ENCODE measurements at places on chromosomes 16 and 17.
A peak's percentile ranks its signal among the peaks of the same experiment; 100 is the strongest.

DNA sequence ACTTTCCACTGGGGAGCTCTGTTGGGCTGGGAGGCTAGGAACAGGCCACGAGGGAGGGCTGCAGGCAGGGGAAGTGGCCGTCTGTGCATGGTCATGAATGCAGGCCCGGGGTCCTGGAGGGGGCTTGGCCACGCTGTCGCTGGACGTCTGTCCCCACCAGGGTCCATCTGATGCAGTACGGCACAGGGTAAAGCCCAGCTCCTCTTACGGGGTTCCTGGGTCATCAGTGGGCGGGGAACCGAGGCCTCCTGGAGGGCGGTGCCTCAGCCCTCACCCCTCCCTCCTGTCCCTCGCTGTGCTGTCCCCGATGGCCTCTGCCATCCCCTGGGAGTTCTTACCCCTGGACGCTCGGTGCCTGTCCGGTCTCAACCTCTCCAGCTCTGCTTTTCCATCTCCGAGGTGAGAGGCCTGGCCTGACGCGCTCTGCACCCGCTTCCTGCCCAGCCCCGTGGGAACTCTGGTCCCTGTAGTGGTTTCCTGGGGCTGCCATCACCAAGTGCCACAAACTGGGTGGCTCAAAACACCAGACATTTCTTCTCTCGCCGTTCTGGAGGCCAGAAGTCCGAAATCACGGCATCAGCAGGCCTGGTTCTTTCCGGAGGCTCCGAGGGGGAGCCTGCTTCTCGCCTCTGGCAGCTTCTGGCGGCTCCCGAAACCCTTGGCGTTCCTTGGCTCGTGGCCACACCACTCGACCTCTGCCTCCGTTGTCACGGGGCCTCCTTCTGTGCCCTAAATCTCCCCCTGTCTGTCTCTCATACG is 182.8 kb downstream of the SEC14L1 start:
- no peak for DNase-seq

- no peak for DNase-seq
These were observed 4.1 kb downstream of the HS3ST6 start for GRCh38 chr16:1914084-1914608.

- no peak for DNase-seq
These were observed 9.0 kb downstream of the NOG start for GRCh38 chr17:56602292-56603130.

DNA sequence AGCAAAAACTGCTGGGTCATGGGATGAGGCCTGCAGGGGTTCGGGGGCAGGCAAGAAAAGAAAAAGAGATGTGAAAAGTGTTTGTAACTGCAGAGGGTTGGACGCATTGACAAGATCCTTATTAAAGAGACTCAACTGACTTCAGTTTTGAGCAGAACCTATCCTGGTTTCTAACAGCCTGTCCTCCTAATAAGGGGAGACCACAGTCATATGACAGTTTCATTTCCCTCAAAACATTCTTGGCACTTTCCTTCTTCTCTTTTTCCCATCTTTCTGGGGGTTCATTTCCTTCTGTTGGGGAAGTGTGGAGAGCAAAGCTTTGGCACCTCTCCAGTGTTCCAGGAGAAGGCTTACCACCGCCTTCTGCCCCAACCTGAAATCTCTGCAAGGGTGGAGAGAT is 118.5 kb downstream of the MAF start:
- DNase-seq: no peak

DNA sequence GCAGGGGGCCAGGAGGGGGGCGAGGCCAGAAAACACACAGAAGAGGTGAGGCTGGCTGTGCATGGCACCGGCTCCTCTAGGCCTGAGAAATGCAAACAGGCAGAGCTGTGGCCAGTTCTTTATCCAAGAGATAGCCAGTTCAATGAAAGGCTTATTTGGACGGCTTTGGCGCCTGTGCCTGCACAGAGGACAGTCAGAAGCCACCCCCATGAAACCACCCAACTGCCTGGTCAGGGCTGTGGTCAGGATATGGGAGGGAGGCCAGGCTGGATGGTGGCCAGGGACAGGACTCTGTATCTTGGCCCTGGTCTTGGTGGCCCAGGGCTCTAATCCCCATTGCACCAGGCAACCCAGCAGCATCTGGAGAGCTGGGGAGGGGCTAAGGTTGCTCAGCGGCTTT is 24.5 kb upstream of the GPRC5C start:
- DNase-seq: no peak

DNA sequence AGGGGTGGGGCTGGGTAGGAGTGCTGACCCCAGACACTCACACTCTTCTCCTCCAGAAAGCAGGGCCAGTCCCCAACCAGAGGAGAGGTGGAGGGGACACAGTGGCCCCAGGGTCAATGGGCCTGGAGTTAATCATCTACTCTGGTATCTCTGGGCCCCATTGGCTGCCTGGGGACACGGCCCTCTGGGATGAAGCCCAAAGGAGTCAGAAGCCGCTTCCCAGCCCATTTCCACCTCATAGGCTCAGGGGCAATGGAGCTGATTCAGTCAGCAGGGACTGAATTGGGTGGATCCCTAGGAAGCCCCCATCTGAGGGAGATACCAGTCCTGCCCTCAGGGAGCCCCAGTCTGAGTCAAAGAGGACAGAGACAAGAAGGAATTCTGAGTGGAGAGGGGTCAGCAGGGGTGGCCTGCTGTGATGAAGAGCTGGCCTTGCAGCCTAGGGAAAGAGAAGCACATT is 2.9 kb upstream of the NAGS start:
- DNase-seq: no peak

- no peak for DNase-seq
These were observed 257.1 kb downstream of the FTO start for GRCh38 chr16:53960954-53961616.

DNA sequence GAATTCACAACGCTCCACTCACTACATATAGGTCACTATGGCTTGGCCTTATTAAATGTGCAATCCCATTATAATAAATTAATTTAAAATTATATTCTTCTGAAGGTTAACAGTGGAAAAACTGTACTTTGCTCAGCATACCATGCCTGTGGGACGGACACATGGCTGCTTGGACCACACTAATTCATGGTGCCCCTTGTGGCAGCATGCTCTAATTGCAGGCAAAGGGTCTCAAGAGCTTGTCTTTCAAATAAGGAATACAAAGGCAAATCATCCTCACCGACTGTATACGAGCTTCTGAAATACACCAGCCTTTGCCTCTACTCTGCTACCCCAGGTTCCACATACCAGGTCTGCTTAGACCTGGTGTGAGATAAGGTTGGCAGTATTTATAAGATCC is 11.7 kb downstream of the SMPD3 start:
- DNase-seq: no peak

- DNase-seq: no peak
These were observed 29.1 kb upstream of the HAPSTR1 start for GRCh38 chr16:9062301-9062700.

DNA sequence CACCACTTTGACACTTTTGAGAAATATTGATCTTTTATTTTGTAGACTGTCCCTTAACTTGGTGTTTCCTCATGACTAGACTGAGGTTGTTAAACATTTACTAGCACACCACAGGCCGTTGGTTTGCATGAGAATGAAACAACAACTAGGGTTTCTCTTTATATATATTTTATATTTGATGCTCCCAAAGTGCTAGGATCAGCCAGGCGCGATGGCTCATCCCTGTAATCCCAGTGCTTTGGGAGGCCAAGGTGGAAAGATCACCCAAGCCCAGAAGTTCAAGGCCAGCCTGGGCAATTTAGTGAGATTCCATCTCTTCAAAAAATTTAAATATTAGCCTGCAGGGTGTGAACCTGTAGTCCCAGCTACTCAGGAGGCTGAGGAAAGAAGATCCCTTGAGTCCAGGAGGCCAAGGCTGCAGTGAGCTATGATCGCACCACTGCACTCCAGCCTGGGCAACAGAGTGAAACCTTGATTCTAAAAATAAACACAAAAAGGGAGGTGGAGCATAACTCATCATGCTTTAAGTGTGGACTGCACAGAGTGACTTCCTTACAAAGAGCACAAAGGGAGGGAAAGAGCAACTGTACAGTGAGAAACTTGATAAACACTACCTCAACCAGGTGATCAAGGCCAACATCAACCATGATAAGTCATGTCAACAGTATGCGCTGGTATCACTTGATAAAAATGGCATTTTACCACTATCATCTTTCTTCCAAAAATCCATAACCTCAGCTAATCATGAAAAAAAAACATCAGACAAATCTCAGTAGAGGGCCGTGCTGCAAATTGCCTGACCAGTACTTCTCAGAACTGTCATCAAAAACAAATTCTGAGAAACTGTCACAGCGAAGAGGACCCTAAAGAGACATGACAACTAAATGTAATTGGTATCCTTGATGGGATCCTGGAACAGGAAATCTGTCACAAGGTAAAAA is 72.8 kb upstream of the ATF7IP2 start:
- DNase-seq: no peak

- DNase-seq: no peak
These were observed 18.3 kb downstream of the MYBBP1A start for GRCh38 chr17:4536742-4537411.

GRCh38 chr16:67312719-67313118 is 13.8 kb downstream of the KCTD19 start:
- DNase-seq: no peak

DNA sequence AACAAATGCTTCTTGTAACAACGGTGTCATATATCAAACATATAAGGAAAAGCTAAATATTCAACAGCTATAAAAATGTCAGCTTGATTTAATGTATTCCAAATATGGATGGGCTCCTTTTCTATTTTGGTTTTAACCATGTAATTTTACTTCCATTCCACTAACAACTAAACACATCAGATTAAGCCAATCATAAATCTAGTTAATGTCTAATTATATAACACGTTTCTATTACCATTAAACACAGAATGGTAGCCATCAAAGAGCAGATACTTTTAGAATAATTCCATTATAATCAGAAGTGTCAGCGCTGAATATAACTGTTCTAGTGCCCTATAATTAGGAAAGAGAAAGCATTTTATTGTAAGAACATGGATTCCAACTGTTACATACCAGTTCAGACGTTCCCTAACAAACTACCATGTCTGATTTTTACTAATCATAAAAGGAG is 10.0 kb downstream of the CMC2 start:
- DNase-seq: no peak

DNA sequence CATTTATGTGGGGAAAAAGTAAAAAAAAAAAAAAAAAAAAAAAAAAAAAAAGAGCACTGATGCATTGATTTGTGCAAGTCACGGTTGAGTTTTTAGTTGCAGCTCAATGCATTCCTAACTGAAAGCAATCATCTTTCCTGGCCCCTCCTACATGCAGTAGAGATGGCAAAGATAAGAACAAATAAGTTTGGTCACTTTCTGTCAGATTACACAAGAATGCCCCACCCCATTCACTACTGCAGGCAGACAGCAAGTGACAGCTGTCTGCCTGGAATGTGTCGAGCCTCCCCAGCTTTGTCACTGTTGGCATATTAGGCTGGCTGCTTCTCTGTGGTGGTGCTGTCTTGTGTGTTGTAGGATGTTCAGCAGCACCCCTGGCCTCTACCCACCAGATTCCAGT is 243.5 kb downstream of the FOXL1 start:
- no peak for DNase-seq

- DNase-seq: no peak
These were observed 812 bp upstream of the MYOCD start for GRCh38 chr17:12664894-12665262.

DNA sequence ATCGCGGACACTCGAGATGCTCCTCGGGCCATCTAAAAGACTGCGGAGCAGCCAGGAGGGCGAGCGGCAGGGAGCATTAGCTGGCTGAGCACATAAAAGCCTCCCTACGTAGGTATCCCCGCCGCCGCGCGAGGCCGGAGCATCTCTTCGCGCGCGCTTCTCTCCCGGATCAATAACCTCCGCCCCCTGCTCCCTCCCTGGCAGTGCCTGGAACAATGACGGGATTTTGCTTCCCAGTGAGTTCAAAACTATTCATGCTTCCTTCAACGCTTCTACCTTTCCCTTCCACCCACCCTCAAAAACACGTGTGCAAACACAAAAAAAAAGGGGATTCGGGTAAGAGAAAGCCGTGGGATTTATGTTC is 984 bp downstream of the CENPV start:
- no peak for DNase-seq

DNA sequence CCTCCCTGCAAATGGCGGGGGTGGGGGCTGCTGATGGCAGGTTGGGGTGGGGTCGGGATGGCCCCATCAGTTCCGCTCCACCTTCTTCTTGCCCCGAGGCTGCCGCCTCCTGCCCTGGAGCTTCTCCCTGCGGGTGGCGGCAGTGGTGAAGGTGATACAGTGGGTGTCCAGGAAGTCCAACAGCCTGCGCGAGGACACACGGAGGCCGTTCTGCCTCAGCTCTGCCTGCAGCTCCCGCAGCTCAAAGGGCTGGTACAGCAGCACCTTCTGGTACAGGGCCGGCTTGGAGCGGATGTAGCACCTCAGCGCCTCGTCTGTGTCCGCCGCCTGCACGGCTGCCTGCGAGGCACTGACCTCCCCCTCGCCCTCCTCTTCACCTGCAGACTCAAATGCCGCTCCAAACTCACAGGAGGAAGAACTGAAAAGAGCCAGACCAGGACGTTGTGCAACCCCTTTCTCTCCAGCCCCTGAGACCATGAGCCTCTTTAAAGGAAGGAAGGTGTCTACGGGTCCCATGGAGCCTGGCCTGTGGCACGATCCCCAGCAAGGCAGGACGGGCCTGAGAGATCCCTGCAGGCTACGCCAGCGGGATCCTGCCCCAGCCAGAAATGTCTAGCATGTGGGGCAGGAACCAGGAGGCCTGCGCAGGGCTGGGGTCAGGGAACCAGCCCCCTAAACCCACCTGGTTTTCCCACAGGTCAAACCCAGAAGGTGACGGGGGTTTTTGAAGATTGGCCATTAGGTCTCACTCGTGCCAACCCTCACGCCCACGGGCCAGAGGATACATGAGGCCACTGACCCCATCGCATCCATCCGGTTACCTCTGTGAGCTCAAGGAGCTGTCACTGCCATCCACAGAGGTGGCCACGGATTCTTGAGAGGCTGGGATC is 5.3 kb upstream of the NLRC3 start:
- no peak for DNase-seq

DNA sequence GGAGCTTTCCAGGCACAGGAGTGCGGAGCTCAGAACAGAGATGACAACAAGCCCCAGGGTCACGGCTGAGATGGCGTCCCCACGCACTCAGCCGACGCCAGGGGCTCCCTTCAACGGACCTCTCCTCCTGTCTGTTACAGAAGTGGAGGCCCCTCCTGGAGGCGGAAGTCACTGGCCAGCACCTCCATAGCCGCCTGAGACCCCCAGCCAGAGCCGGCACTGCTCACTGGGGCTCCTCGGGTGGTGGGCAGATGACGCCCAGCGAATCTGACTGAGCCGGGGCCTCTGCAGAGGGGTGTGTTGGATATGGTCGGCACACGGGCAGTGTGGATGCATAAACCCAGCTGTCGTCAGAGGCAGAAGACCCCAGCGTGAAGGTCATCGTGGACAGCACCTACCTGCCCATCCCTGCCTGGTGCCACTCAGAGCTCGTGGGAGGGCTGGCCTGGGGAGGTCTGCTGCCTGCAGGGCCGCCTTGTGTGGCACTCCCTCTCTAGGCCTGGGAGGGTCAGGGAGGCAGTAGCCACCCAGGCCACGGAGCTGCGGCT is 20.0 kb downstream of the NDUFAF8 start:
- no peak for DNase-seq

- DNase-seq: no peak
These were observed 682.1 kb upstream of the SOX9 start for GRCh38 chr17:71438631-71439146.

- peak; percentile 84 for DNase-seq
These were observed 3.9 kb downstream of the ITGA2B start for GRCh38 chr17:44385287-44386181.
